Activated CD4-positive, alpha-beta T cell treated with anti-CD3 and anti-CD28 coated beads for 1 hour (primary cell): ENCODE measurements at places on chromosomes 3 and 15.

GRCh38 chr3:51389423-51390183, 1.5 kb upstream of the RBM15B start:
- no peak for DNase-seq

GRCh38 chr15:57827971-57828370, 121.5 kb downstream of the POLR2M start:
- DNase-seq, result no peak

- no peak for DNase-seq
Observed at GRCh38 chr3:186477033-186477432, 67.1 kb downstream of the CRYGS start.

DNA sequence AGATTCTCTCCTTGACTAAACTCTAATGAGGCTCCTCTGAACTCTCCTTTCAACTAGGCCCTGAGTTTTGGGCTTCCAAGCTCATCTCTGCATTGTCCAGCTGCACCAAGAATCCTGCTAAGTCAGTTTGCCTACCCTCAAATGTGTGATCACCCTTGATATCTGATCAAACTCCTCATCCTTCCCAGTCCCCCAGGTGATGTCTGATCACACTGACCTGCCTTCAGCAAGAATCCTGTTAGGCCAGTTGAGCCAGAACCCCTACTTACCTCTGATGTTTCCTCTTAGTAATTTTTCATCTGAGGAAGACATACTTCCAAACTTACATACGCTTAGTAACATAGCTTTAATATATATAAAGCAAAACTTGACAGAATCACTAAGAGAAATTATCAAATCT, 28.8 kb downstream of the SUMF1 start:
- DNase-seq, result no peak

- no peak for DNase-seq
Observed at GRCh38 chr3:123758081-123758564, 126.0 kb downstream of the MYLK start.

DNA sequence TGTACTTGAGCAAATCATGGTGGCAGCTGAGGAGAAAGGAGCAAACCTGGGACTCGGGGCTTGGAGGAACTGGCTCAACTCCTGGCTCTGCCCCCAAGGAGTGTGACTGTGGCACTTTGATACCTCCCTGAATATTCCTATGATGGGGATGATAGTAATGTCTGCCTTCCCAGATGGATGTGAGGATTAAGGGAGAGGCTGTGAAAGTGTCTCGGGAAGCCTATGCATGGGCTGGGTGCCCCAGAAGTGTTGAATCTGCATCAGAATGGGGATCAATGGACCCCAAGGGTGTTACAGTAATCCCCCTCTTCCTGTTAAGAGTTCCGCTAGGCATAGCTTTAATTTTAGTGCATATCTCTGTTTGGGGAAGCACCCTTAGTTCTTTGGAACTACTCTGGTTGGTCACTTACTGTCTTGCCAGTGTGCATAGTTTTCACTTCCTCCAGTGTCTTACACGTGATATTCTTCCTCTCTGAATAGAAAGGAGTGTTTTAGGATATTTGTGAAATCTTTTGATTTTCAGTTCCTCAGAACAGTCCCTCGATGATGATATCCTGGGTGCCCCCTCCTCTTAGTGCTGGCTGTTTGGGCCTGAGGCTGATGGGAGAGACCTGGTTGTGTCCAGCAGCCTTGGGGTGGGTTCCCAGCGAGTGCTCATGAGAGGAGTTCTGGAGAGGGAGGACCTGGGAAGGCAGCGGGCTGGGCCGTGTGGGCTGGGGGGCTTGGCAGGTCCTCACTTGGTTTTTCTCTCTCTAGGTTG, 97.5 kb downstream of the CHDH start:
- no peak for DNase-seq

DNA sequence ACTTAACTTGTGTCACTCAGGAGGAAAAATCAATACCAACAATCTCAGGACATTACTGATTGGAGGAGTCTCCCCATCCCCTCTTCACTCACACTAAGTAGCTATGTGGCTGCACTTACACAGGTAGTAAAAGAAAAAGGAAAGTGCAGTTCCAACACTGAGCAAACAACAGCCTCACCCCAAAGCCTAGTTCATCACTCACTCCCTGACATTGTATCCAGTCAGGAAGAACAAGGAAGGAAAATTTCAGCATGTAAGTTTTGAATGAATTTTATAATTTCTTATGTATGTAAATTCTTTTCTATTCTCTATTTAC, 273.4 kb downstream of the IGSF11 start:
- no peak for DNase-seq

- DNase-seq, result no peak
Observed at GRCh38 chr3:145175626-145176025, 985.4 kb downstream of the PLOD2 start.

DNA sequence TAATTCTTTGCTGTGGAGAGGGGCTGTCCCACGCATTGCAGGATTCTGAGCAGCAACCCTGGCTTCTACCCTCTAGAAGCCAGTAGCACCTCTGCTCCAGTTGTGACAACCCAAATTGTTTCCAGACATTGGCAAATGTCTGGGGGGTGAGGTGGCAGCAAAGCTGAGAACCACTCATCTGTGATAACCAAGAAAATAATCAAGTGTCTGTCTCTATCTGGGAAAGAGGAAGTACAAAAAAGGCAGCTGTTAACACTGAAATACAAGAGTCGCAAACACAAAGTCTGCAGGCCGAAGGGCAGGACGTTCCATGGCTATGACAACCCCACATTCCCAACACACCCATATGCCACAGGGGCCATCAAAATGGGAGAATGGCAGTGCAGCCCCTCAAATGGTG, 42.2 kb upstream of the GNB5 start:
- DNase-seq, result no peak

DNA sequence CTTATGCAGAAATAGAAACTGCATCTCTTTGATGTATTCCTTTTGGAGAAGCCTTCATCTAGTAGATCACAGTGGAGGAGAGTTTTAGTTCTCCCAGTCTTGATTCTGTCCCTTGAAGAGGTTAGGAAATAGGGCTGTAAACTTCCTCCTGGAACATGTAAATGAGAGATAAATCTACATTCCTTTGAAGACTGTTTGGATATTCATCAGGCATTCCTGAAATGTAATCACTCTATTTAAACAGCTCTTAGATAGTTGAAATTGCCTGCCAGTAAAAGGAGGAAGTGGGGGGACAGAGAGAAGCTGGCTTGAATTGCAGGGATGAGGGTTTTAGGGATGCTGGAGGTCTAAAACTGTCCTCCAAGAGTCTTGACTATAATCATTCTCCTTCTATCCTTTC, 254.3 kb upstream of the LRRC3B start:
- DNase-seq, result no peak

- no peak for DNase-seq
Observed at GRCh38 chr3:150830094-150830681, 67.2 kb upstream of the SIAH2 start.

- no peak for DNase-seq
Observed at GRCh38 chr3:141969711-141970110, 93.3 kb downstream of the ATP1B3 start.

DNA sequence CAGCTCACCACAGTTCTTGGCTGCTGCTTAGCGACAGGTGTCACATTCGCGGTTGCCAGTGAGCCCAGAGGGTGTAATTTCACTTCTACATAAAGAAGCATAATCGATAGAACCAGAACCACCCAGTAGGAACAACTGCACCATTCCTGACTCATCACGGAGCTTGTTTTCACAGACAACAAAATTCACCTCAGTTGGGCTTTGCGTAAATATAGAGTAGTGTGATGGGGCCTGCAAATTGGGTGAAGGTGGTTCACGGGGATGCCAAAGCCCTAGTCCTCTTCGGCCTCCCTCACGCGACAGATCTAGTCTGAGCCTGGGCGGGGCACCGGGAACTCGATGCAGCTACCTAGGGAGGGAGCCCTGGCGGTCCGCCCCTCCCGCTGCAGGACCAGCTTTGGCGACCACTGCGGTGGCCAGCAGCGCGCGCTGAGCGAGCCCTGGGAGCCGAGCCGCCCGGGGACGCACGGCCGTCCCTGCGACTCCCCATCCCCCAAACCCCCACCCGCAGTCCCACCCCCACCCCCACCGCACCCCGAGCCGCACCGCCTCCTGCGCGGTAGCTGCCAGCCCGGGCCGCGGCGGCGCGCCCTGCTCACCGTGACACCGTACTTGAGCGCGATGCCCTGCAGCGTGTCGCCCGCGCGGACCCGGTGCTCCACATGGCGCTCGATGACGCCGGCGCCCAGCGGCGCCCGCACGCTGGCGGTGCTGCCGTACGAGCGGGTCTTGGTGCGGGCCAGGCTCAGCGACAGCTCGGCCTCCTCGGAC, 519 bp downstream of the LYSMD2 start:
- DNase-seq, result peak; percentile 34

DNA sequence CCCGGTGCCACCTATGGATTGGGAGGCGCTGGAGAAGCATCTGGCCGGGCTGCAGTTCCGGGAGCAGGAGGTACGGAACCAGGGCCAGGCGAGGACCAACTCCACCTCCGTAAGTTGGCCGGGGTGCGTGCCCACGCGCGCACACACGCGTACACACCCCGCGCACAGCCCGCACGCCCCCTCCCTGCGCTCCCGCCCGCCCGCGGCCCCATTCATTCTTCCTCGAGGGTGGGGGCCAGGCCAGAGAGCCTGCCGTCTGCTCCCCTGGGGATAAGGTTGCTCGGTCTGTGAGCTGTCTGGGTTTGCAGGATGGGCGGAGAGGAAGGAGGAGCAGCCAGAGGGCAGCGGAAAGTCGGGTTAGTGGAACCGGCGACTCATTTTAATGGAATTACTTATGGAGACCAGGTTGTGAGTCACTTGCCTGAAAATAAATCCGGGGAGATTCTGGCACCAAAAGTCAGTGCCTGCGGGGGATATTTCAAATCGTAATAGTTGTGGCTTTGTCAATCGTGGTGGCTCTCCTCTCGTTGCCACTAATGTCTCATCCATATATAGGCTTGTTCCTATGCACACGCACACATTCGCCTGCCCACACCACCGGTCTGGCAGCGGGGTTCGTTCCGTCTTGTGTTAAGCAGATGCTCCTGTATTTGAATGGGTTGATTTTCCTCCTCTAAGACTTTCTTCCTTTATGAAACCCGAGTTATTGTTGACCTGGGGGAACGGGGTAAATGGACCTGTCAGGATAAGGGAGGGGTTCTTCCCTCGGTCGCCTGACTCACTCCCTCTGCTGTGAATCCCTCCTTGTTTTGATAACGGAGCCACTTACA, 223.4 kb upstream of the IL12A start:
- no peak for DNase-seq

DNA sequence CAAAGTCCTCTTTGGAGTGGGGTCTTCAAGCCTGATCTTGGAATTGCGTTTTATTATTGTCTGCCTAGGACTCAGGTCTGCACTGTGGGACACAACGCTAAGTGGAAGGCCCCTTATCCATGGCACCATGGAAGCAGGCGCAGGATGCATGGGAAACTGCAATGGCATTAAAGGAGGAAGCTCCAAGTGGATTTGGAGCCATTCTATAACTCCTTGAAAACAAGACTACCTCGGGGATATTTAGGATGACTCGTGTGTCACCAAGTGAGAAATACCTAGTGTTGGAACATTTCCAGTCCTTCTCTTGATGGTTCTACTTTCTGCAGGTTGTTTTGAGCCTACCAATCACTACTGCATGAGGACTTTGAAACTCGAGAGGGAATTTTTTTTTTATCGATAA, 126.6 kb upstream of the ZBED2 start:
- DNase-seq, result no peak

GRCh38 chr15:31499953-31500765, 173.5 kb downstream of the KLF13 start:
- no peak for DNase-seq

GRCh38 chr3:40793730-40794129, 269.0 kb downstream of the ZNF621 start:
- no peak for DNase-seq

- DNase-seq, result no peak
Observed at GRCh38 chr3:128317698-128318231, 148.9 kb downstream of the DNAJB8 start.

DNA sequence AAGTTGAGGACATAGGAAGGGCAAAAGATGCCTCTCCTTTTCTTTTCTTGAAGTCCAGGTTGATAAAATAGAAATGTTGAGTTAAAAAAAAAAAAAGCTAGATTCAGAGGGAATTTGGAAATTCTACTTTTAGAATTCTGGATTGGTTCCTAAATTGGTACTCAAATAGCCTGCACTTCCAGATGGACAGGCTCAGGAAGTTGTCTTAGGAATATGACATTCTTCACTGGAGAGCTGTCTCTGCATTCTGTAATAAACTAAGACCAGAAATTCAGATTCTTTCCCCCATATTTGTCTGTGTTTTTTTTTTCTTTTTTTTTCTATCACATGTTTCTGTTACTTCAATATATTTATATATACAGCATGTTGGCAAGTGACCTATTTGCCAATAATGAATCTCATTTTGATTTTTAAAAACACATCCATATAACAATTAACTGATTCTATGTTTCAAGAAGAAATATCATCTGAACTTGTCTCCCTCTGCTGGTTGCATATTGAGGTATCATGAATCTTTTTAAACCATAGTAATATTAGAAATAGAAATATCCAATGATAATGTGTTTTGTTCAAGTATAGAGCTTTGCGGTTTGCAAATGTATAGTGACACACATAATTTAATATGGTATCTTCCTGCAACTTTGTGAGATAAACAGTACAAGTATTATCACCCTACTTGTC, 8.5 kb upstream of the LSAMP start:
- DNase-seq, result no peak

DNA sequence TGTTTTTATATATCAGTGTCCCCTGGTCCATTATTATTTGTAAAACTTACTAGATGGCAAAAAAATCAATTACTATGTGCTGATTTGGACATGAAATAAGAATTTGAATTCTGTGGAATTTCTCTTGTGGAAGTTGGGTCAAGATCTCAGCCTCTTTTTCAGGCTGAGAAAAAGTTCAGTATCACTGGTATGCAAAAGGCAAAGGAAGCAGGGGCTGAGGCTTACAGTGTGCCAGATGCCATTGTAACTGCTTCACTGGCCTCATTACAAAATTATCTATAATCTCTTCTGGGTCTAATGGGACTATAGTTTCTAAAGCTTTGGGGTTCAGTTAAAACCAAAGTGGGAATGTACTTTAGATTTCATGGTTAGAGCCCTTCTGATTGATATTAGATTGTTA, 125.9 kb upstream of the SLC7A14 start:
- DNase-seq, result no peak
